ENCODE measurements at places on chromosomes 4 and X.

DNA sequence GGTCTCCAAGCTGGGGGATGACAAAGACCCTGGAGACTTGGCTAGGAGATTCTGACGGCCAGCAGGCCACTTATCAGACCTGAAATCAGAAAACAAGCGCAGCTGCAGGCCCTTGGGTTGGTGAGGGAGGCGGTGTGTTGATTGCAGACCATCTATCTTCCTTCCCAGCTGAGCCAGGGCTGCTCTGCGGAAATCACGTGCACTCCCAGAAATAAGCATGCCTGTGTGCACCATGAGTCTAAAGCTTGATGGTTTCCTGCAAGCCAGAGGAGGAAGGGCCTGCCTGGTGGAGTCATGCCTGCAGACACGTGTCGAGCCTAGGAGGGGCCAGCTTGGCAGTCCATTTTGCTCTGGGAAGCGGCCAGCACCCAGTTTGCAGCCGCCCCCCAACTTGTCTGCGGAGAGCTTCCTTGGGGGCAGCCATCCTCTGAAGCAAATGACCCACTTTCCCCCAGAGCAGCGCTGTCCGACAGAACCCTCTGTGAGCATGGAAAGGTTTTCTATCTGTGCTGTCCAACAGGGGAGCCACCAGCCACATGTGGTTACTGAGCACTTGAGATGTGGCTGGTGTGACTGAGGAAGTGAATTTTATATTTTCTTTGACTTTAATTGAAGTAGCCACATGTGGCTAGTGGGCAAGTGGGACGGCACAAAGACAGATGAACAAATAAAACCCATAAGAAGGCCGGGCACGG lies 175.7 kb upstream of the BCOR start:
- DNase-seq, result no peak

DNA sequence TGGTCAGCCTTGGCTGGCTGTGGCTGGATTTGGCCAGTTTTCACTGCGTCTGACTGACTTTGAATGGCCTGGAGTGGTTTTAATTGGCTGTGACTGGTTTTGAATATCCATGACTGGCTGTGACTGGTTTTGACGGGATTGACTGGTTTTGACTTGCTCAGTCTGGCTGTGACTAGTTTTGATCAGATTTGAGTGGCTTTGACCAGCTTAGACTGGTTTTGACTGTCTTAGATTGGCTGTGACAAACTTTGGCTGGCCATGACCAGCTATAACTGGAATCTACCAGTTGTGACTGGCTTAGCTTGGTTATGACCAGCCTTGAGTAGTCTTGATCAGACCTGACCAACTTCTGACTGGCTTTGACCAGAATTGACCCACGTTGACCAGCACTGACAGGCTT lies 168.4 kb upstream of the AMOT start:
- DNase-seq, result no peak

DNA sequence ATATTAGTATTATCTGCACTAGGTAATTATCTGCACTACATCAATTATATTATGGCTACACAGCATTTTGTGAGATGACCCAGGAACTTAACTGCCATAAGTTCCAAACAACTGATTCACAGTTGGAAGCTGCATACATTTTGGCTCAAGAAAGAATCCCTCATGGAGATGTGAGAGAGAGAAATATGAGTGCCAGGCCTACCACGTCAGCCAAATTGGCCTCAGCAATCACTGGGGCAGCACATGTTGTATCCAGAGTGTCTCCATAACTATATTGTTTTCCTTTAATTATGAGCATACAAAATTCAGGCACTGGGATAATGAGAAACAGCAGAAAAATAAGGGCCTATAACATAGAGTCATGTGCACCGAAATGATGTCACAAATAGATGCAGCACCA lies 174.2 kb upstream of the DMD start:
- no peak for DNase-seq

GRCh38 chrX:129540722-129541184 lies 694 bp downstream of the OCRL start:
- no peak for DNase-seq

DNA sequence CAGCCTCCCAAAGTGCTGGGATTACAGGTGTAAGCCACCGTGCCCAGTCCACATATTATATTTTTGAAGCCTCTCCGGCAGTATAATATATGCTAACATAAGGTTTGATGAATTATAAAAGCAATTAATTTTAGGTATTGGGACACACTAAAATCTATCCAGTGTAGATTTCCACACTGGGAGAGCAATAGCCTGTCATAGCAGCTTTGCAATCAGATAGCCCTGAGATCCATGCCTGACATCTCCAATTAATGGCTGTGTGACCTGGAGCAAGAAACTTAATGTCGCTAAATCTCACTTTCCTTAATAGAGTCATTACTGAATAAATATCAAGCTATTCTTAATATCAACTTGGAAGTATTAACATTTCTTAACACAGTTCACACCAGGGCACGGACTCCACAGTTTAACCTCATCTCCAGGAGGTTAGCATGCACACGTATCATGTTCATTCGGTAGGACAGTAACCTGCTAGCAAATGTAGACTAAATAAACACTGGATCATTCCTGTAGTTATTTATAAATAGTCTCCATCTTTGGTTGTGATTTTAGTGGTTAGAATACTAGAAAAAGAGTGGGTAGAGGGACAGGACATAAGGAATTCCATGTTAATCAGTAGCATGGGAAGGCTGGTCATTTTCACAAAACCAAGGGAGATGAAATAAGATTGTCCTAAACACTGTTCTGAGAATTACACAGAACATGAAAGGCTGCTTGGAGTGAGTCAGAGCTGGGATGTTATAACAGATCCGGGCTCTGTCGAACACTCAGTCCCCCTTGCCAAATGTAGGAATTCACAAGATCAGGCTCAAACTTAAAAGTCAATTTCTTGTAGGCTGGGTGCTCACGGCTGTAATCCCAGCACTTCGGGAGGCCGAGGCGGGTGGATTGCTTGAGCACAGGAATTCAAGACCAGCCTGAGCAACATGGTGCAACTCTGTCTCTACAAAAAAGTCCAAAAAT lies 254.7 kb downstream of the PALLD start:
- peak; percentile 20 for DNase-seq

DNA sequence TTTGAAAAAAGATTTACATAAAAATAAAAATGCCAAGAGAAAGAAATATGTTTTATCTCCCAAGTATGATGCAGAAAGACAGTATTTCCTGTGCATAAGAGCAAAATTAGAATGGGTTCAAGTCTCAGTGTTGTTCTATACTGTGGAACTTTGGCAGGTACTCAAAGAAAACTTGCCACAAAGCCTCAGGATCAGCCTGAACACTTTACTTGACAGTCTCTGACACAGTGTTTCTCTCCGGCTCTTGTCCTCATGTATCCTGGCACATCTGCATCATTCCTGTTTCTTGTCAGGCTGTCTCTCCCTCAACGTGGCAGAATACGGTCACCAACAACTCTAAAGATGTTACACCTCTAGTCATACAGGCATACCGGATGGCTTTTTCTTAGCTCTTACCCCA lies 273.7 kb downstream of the ARHGAP24 start:
- DNase-seq, result no peak

DNA sequence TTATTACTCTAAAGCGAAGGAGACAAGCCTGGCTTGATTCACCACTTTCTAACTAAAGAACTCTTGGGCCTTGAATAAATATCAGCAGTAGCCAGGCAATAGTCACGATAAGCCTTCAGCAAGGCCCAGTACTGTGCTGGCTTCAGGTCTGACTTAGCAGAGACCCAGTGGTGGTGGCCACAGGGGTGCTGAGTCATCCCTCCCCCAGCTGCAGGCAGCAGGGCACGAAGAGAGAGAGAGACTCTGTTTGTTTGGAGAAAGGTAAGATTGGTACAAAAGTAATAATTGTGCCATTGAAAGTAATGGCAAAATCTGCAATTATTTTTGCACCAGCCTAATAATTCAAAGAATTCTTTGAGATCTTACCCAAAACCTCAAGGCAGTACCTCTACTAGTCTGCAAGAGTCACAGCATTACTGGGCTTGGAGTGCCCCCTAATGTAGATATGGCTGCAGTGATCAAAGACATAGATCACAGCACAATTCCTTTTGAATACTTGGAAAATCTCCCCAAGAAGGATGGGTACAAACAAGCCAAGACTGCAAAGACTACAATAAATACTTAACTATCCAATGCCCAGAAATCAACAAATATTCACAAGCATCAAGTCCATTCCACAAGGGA lies 159.5 kb upstream of the USP38 start:
- peak; percentile 2 for DNase-seq

DNA sequence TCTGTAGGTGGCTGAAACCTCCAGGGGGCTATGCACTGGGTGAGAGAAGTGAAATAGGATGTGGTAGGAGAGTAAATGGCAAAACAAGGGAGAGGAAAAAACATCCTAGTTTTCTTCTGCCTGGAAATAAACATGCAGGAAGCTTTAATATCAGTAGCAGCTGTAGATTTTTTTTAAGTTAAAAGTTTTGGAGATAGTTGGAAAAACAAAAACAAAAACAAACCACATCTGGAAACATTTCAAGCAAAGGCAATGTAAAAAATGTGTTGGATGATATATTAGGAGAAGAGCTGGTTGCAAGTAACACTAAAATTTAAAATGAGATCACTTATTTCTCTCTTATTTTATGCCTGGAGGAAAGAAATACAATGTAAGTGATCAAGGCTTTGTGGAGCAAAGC lies 388.0 kb downstream of the SPRY1 start:
- DNase-seq, result no peak

- no peak for DNase-seq
Observed at GRCh38 chrX:70196961-70197720, 19.9 kb downstream of the DGAT2L6 start.

GRCh38 chr4:167114416-167114971 lies 119.8 kb downstream of the SPOCK3 start:
- no peak for DNase-seq

- DNase-seq, result peak; percentile 97
Observed at GRCh38 chr4:113468165-113469022, 293.1 kb downstream of the CAMK2D start.

DNA sequence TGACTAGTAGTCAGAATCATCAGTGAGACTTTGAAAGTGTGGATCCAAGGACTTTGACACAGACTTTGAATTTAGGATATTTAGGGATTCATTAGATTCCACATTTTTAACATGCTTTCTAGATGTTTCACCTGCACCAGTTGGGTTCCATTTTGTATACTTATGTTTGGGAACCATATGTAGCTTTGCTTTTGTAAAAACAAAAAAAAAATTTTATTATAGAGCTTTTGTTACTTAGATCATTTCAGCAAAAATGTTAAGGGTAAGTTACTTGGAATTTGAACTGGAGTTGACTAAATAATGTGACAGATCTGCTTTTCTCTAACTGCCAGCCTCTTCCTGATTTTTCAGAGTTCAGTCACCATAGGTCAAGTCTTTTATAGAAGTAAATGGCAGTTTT lies 14.6 kb downstream of the PDLIM5 start:
- no peak for DNase-seq

DNA sequence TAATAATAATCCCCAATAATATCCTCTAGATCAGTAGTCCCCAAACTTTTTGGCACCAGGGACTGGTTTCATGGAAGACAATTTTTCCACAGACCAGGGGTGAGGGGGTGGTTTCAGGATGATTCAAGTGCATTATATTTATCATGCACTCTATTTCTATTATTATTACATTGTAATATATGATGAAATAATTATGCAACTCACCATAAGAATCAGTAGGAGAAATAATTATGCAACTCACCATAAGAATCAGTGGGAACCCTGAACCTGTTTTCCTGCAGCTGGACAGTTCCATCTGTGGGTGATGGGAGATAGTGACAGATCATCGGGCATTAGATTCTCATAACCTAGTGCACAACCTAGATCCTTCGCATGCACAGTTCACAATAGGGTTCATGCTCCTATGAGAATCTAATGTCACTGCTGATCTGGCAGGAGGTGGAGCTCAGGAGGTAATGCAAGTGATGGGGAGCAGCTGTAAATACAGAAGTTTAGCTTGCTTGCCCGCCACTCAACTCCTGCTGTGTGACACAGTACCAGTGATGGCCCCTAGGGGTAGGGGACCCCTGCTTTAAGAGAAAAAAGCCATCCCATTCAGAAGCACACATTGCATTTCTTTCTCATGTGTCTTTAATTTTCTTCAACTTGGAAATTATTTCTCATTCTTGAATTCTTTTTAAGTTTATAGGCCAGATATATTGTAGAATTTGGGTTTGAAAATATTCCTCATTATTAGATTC lies 16.0 kb upstream of the SH3RF1 start:
- no peak for DNase-seq

DNA sequence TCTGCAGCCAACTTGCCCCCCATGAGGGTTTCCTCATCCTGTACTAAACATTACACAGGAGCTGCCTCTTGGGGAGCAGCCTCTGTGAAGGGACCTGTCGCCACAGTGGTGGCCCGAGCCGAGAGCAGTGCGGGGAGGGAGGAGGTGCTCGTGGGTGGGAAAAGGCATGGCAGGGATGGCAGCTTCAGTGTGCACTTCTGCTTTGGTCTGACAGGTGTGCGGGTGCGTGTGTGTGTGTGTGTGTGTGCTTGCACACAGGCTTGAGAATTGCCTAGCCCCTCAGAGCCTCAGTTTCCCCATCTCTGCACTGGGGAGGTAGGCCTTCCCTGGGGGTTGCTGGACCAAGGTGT lies 3.9 kb downstream of the SH3TC1 start:
- DNase-seq, result no peak

DNA sequence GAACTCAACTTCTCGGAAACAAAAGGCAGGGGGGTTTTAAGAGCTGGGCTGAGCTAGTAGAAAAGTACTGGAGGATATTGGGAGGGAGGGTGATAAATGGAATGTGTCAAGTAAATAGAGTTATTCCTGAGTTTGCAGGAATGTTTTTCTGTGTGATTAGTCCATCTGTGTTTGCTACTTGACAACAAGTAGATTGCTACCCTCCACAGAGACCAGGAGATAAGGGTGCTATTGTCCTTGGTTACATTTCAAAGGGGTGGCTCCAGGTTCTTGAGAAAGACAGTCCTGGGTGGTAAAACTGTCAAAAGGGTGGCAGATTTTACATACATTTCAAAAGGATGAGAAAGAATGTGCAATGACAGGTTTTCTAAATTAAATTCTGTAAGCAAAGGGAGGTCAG lies 181.2 kb upstream of the PPP3CA start:
- DNase-seq, result no peak

DNA sequence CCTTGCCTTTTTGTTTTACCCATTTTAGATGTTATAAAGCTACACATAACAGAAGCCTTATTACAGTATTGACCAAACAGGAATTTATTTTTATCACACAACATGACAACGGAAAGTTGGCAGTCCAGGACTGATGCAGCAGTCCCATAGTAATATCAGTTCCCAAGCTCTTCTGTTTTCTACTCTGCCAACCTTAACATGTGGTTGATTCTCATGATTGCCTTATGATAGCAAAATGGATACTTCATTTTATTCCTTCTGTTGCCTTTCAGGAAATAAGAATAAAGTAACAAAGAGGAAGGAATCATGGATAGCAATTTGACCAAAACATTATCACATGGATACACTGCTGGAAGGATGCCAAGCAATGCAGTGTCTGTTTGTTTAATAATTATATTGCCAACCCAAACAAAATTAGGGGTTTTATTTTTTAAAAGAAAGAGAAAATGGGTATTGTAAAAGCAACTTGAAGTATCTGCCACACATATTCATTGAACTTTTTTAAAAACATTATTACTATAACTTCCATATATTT lies 275.7 kb downstream of the STPG2 start:
- no peak for DNase-seq

Measured in amniotic stem cell (primary cell).